ENCODE measurements at places on chromosomes 4 and X. TPM values are rescaled to one million over a fixed set of nuclear protein-coding genes. Genes with fewer than 3 reads are reported as not detected.

The PALLD gene
- total RNA-seq = 91.9 TPM

The CENPI gene
- total RNA-seq = 1.4 TPM

The P2RY8 gene
- 3.0 TPM for total RNA-seq

The ARHGAP6 gene
- total RNA-seq = 16.7 TPM

The MAGEE1 gene
- total RNA-seq = 2.7 TPM

DNA sequence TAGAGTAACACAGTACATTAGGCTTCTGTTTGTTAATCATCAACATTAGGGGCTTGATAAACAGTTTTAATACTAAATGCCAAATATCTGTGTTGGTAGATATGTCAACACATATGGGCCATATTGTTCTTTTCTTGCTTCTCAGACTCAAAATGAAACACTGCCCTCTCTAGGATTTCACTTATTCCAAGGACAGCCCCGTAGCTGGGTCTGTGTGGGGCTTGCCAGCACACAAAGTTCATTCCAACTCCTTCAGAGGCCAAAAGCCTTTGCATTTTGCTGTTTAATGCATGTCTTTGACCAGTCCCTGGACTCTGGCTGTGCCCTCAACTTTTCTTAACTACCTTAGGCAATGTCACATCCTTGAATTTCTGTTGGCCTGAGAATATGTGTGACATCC is 102.0 kb upstream of the ZNF827 start:
- H3K4me1 ChIP-seq = no peaks in the 10 kb centered on the region
- no peak overlapping the region for H3K27ac ChIP-seq
- DNase-seq = no peak
- no peaks in the 10 kb centered on the region for H3K36me3 ChIP-seq
- no peak overlapping the region for H3K4me3 ChIP-seq

DNA sequence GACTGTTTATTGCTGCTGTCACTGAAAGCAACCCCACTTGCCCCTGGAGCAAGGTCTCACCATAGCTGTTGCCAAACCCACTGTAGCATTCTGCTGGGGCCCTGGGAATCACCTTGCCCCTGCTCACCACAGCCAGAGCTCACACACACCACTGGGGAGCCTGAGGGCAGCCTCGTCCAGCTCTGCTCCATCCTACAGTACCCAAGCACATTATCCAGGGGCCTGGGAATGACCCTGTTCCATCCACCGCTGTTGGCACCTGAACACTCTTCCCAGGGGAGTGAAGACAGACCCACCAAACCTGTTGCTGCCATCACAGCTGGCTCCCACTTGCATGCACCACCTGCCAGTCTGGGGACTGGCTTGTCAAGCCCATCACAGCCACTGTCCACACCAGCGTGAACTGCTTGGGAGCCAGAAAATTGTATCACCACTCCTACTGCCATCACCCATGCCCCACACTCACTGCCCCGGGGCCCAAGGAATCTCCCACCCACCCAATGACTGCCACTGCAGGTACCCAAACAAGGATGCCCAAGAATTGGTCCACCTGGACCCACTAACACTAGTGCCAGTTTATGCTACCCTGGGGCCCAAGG is 811.3 kb downstream of the KLHL13 start:
- H3K36me3 ChIP-seq = no peaks in the 10 kb centered on the region
- H3K27ac ChIP-seq = no peak overlapping the region
- no peaks in the 10 kb centered on the region for H3K4me1 ChIP-seq

DNA sequence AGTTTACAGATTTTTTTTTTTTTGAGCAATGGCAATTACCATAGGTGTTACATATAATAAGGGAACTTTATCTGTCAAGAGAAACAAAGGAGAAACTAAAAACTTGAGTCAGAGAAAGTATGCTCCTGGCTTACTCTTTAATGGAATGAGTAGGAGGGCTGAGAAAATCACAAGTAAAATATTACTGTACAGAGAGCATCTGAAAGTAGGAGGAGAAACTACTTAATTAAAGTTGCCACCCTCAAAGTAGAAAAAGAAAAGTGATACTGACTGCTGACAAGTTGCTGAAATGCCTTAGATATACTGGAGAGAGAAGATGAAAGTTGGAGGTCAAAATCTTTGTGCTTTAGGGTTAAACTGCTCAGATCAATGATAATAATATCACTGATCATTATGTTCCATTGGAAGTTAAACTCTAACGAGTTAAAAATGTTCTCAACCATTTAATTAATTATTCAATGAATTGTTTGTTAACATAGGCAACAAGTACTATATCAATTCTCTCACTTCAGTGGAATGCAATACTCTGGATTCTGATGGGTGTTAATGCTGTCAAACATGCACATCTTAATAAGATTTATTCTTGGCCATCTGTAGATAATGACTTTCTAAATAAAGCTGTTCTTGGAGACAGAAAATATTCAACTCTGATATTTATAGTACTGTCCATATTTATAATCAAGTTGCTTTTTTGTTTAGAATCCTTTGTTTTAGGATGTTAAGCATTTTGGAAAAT is 61.2 kb upstream of the CAMK2D start:
- H3K27ac ChIP-seq = no peak overlapping the region
- no peak overlapping the region for H3K4me3 ChIP-seq
- DNase-seq = no peak
- no peaks in the 10 kb centered on the region for H3K27me3 ChIP-seq

DNA sequence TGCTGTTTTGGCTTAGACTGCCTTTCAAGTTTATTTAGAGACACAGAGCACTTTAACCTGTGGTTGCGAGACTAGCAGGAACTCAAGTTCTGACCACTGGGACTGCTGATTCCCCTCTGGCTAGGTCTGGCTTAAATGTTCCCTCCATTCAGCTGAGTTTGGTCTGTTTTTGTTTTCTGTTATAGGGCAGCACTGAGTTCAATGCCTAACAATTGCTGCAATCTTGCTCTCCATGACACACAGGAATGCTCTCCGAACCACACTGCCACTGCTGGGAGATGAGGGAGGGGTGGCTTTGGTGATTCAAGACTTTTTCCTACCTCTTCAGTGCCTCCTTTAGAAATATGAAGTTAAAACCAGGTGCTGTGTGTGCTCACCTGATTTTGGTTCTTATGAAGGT is 106.3 kb upstream of the EOLA2 start:
- no peaks in the 10 kb centered on the region for H3K36me3 ChIP-seq
- no peak overlapping the region for H3K4me3 ChIP-seq
- no peak for DNase-seq
- no peaks in the 10 kb centered on the region for H3K4me1 ChIP-seq
